ENCODE measurements at places on chromosomes 16 and 17. TPM values are rescaled to one million over a fixed set of nuclear protein-coding genes. Genes with fewer than 3 reads are reported as not detected.

The ELMO3 gene
- 1.3 TPM for total RNA-seq

The PTX4 gene
- total RNA-seq = not detected

The RUNDC3A gene
- total RNA-seq = not detected

The RAMP2 gene
- total RNA-seq = 5.2 TPM

The CENPN gene
- 62.9 TPM for total RNA-seq

The FAM117A gene
- total RNA-seq = 1.6 TPM

The PRR35 gene
- under 0.01 TPM for total RNA-seq

The CHRNE gene
- 0.97 TPM for total RNA-seq

The SOX15 gene
- not detected for total RNA-seq

The YBX2 gene
- 0.15 TPM for total RNA-seq

The PIP4K2B gene
- 55.8 TPM for total RNA-seq

The RNU2-1 gene
- not detected for total RNA-seq

The SCARF1 gene
- total RNA-seq = 115 TPM

The CHAD gene
- not detected for total RNA-seq

The C17orf113 gene
- total RNA-seq = 0.32 TPM

The OR3A3 gene
- total RNA-seq = not detected

The ZNF652 gene
- 6.2 TPM for total RNA-seq

The COASY gene
- total RNA-seq = 9.7 TPM

The SENP3 gene
- 115 TPM for total RNA-seq

The CBX2 gene
- 8.2 TPM for total RNA-seq

The MAP2K6 gene
- 5.8 TPM for total RNA-seq

The EARS2 gene
- total RNA-seq = 20.1 TPM

The MYL4 gene
- not detected for total RNA-seq

The FBXW10 gene
- not detected for total RNA-seq

The SLC25A11 gene
- 59.4 TPM for total RNA-seq

All from epithelial cell of umbilical artery (primary cell).